ENCODE measurements at places on chromosomes 3 and 15.

DNA sequence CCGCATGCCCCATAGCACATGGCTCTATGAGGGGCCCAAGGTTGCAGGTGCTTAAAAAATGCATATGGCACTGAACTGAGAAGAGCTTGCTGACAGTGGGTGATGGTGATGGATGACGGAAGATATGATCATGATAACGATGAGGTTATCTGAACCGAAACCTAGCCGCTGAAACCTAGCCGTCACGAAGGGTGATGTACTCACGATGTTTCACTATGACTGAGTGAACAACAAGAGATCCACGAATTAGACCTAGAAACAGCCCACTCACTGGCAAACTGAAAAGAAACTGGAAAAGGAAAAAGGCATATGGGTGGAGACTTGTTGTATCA is 57.6 kb upstream of the BCL6 start:
- DNase-seq: peak; percentile 53

GRCh38 chr3:55264919-55265318 is 222.2 kb downstream of the WNT5A start:
- DNase-seq: no peak

DNA sequence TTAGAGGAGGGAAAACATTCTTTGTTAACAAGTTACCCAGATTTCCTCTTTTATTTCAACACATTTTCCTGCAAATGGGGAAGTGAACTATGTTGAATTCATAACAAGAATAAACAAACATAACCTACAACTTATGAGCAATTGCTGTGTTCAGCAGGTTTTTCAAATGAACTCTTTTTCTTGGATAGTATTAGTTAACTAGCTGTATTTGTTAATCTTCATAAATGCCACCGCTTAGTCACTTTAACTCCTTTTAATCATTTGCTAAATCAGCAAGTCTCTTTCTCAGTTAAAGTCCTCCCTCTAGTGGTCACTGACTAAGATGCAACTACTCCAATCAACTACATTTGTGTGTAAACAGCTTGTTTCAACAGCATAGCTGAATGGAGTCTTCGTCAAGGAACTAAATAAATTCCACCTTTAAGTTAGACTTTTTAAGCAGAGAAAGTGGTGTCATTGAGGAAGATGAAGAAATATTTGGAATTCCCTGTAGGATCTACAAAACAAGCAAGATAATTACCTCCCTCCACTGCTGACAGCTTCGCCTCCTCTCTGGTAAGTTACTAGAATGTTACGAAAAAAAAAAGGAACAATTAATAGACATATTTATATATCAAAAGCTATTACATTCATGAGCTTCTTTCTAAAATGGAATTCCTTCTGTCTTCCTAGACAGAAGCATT is 1122.0 kb downstream of the ROBO1 start:
- no peak for DNase-seq

DNA sequence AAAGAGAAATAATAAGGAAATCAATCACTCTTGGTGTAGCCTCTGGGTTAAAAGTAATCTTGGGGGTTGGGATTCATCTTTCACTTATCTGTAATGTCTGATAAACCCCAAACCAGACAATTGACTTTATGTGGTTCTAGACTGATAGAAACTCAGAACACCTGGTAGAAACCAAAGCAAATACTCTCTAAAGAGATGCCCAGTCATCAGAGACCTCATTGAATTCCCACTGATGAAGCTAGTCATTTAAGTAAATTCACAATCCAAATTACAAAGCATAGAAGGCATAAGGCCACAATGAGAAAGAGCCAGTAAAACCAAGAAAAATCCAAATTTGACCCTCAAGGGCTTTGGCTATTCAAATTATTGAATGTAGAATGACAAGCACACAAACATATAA is 250.6 kb downstream of the MBNL1 start:
- no peak for DNase-seq

DNA sequence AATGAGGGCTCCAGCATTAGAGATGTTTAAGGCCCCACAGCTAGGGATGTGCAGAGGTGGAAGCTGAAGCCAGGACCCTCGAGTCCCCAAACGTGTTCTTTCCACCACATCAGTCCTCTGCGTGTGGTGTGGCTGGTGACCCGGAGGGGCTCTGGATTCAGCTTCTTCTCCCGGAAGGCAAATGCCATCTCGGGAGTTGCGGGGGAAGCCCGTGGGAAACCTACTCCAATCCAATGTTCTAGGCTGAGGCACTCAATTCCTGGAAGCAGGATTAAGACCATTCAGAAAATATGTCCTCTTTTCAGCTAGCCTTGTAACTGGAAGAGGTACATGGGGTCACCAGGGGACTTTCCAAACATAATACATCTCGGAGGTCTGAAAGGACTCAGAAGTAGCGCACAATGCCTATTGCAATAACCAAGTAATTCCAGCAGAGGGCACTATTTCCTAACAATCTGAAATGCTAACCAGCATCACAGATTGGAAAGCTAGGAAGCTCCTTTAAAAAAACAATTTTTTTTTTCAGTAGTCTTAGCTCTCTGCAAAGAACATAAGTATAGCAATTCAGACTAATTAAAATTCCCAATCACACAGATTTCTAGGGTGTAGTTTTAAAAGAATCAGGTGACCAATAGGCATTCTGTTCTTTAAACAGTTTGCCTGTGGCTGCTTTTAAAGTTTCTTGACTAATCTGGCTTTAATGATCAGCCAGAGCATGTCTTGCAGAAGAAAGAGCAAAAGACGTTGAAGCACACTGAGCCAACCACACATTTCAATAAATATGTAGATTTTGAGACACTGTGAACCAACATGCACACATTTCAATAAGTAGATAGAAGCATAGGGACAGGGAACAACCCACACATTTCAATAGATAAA is 36.1 kb downstream of the BNC1 start:
- DNase-seq: peak; percentile 1

DNA sequence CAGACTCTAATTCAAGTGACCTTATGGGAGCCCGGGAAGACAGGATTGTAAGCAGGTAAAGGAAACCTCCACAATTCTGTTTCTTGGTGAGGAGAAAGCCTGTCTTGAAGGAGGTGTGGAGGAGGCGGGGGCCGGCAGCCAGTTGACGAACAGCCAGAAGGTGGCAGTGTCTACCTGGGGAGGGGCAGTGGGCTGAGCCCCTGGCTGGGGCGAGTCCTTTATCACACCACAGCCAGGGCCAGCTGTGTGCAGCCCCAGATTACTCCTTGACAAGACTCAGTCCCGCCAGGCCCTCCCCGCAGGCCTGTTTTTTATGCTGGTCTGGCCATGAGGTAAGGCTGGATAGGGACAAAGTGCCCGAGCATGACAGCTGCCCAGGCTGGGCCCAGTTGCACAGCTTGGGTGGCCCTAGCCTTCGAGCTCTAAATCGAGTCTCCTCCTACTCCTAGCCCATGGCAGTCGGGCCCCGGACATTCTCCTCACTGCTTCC is 40.9 kb upstream of the IDH2 start:
- peak; percentile 67 for DNase-seq

- DNase-seq: no peak
Measured at GRCh38 chr3:131216330-131216729, 165.2 kb upstream of the NUDT16 start.

- DNase-seq: no peak
Measured at GRCh38 chr3:42654331-42655201, 1.1 kb downstream of the ZBTB47 start.

All from activated T-cell treated with anti-CD3 and anti-CD28 coated beads for 48 hours (primary cell).